ENCODE measurements at places on chromosomes 4 and X.

DNA sequence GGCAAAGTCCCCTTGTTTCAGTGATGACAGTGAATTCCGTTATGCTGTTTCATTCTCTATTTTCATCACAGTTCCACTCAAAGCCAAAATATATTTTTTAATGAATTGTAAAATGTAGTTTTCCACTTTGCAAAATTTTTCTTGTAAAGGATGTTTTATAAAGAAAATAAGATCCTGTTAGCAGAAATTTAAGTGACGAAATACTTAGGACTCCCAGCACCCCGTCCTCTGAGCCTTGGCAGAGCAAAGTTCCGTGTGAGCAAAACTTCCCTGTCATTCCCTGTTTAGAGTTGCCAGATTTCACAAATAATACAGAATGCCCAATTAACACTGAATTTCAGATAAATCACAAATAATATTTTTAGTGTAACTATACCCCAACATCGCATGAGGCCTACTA lies 81.0 kb upstream of the RBPJ start:
- no peak for DNase-seq

- DNase-seq: no peak
These were observed 306.8 kb upstream of the FAM241A start for GRCh38 chr4:111838406-111838930.

GRCh38 chrX:53003111-53003510 lies 44.8 kb upstream of the FAM156A start:
- no peak for DNase-seq

- no peak for DNase-seq
These were observed 102.6 kb downstream of the FHDC1 start for GRCh38 chr4:153038623-153039311.

GRCh38 chr4:132395561-132395960 lies 753.5 kb upstream of the PCDH10 start:
- no peak for DNase-seq

- no peak for DNase-seq
These were observed 418.8 kb upstream of the ZFP42 start for GRCh38 chr4:187576751-187577150.

GRCh38 chr4:92182736-92183407 lies 120.9 kb upstream of the GRID2 start:
- DNase-seq: no peak

DNA sequence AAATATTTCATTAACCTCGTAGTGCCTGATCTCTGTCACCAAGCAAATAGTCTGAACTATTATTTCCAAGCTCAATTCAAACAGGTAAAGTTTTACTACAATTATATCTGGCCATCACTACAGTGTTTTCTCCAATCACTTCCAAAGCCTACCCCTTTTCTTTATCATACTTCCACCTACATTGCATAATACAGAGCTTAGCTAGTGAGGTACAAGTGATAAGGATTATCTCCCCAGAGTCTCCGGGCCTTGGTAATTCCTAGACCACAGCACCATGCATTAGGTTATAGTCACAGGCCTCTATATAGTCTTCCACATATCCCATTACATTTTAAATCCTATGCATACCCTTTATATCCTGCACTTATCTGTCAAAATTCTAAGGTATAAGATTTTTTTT lies 154.2 kb downstream of the SNCA start:
- DNase-seq: no peak

GRCh38 chr4:171031338-171031737 lies 781.9 kb upstream of the GALNTL6 start:
- no peak for DNase-seq

GRCh38 chrX:27565992-27566391 lies 24.2 kb upstream of the DCAF8L2 start:
- DNase-seq: no peak

DNA sequence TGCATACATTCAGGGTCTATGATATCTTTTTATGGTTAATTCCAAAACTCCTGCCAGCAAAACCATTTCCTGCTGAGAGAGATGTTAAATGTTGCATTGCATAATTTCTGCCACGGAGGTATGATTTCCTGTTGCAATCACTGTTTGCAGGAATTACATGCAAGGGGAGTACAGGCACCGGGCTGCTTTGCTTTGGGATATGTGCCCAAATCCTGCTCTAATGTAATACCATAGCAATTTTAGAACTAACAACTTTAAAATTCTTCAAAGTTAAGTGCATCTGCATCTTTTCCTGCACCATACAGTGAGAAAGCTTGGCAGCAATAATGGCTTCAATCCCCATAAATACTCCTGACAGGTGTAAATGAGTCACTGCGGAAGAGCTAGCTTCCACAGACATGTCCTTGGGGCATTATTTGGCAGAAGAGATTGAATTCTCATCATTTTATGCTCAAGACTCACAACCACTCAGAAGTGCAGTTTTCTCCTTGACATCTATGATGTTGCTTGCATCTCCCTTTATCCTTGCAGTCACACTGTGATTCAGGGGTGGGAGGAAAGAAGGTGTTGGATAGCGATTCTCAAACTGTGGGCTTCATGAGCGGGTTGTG lies 29.6 kb downstream of the TRIM2 start:
- DNase-seq: no peak

GRCh38 chrX:71994601-71995000 lies 84.0 kb downstream of the NHSL2 start:
- no peak for DNase-seq

GRCh38 chrX:136865270-136866158 lies 15.0 kb downstream of the RBMX start:
- DNase-seq: no peak

GRCh38 chr4:186096681-186097165 lies 7.8 kb upstream of the FAM149A start:
- no peak for DNase-seq

- no peak for DNase-seq
These were observed 610.2 kb downstream of the UBE2NL start for GRCh38 chrX:144494074-144494473.

DNA sequence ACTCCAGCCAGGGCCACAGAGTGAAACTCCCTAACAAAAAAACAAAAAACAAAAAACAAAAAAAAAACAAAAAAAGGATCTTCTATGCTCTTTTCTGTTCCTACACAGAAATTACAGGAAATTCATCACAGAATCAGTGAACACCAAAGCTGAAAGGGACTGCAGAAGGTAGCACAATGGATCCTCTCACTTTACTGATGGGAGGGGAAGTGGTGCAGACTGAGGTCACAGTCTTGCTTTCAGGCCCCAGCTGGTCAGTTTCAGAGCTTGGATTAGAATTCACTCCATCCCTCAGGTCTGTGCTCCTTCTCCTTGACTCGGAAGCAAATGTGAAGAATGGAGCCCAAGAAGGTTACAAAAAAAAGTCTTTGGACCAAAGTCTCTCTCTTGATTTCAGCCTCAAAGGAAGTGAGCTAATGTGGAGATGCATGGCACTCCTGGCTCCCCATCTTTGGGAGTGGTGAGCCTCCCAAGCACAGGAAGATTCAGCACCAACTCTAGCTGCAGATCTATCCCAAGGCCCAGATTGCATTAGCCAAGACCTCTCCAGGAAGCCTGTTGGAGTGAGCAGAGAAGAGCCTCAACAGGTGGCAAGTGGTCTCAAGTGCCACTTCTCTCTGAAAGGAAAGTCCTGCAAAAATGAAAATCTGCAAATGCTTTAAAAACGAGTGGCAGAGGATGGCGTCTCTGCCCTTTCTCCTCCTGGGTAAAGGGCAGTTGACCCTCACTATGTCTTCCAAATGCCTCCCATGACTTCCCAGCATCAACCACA lies 176.0 kb downstream of the MAML3 start:
- no peak for DNase-seq

DNA sequence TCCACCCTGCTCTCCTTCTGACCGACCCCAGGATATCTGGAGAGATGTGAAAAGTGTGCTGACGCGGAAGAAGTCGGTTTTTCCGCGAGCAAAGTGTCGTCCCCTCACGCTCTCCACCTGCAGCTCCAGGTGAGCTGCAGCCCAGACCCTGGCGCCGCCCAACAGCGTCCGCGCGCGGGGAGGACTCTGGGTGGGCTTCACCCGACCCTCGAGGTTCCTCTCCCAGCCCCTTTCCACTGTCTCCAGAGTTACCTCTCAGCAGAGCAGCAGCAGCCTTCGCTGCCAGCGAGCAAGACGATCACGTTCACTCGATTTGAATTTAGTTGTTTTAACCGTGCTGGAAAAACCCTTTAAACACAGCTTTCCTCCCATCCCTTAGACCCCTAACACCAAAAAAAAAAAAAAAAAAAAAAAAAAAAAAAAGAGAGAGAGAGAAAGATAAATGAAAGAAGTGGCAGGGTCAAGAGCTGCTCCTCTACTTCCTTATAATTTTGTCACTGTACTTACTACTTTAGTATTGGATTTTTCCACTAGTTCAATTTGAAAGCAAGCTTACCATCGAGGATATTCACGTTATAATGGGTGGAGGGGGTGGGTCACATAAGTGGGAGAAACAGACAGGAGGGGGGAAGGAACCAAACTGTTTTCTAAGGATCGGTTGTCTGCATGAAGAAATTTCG lies 758 bp upstream of the NR3C2 start:
- no peak for DNase-seq

GRCh38 chr4:88897752-88898151 lies 159.2 kb downstream of the FAM13A start:
- DNase-seq: no peak

Data from neural crest cell (in vitro differentiated cells).